Frontal cortex (tissue), 4 donors: ENCODE measurements at places on chromosomes 1 and 21. TPM values are rescaled to one million over a fixed set of nuclear protein-coding genes. Genes with fewer than 3 reads are reported as not detected.

The S100A12 gene
- 6.9 TPM for total RNA-seq

The SDE2 gene
- 40.4 TPM for total RNA-seq

The XCL1 gene
- not detected for total RNA-seq

The CFAP74 gene
- total RNA-seq: 0.41 TPM

The CASQ1 gene
- 4.9 TPM for total RNA-seq

The LHX4 gene
- not detected for total RNA-seq

The RGS18 gene
- total RNA-seq: 0.41 TPM

The LRRC7 gene
- 159 TPM for total RNA-seq

The CDK18 gene
- 0.82 TPM for total RNA-seq

The SELE gene
- total RNA-seq: under 0.01 TPM

The ADGRL2 gene
- total RNA-seq: 120 TPM

The TMPRSS2 gene
- total RNA-seq: not detected

The RUNX3 gene
- not detected for total RNA-seq

The RHOU gene
- 46.1 TPM for total RNA-seq

The ZNF648 gene
- under 0.01 TPM for total RNA-seq

The GPR52 gene
- total RNA-seq: 2.9 TPM

The TRAF3IP3 gene
- total RNA-seq: under 0.01 TPM

The LAMB3 gene
- total RNA-seq: 0.82 TPM

The SPATA46 gene
- total RNA-seq: not detected
